NCI-H446 (cell line): ENCODE measurements at places on chromosomes 12 and 14.

DNA sequence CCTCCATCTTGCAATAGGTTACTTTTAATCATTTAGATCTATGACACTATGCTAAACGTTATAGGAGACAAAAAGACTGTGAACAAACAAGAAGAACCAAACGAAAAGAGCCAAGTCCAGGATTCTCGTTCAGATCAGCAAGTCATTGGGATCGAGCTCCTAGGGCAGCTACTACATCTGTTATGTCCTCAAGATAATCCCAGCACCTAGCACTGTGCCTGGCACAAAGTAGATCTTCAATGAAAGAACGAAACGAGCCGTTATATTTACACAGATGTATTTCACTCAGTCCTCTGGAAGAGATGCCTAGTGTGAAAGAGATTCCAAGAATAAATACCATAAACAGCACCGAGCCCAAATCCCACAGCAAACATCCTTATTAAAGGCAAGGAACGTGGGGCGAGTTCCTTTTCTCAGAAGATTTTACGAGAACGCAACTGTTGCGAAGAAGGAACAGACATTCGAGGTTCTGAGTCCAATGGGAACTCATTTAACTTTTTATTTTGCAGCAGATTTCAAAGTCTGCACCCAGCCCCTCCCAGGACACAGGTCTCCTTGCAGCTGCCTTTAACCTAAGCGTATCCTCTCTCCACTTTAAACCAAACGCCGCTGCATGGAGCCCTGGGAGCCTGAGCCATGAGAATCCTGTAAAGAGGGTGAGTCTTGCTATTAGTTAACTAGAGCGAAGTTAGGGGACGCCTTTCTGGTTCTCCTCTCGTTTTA, 544 bp upstream of the TDP1 start:
- no peak for DNase-seq

DNA sequence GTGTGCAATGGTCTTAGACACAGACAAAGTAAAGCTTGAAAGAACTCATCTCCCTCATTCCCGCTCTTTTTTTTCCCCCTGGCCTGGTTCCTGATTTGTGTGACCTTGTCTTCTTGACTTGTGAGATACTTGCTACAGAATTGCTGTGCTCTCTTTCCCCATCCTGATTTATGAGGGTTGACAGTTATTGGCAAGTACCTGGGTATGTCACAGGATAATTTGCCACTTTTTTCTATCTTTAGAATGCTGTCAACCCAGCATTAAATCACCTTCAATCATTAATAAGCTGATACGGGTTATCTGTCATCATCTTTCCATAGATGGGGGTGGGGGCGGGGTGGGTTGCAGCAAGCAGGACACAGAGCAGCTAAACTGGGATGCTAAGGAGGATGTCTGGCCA, 144.4 kb upstream of the PRICKLE1 start:
- no peak for DNase-seq

DNA sequence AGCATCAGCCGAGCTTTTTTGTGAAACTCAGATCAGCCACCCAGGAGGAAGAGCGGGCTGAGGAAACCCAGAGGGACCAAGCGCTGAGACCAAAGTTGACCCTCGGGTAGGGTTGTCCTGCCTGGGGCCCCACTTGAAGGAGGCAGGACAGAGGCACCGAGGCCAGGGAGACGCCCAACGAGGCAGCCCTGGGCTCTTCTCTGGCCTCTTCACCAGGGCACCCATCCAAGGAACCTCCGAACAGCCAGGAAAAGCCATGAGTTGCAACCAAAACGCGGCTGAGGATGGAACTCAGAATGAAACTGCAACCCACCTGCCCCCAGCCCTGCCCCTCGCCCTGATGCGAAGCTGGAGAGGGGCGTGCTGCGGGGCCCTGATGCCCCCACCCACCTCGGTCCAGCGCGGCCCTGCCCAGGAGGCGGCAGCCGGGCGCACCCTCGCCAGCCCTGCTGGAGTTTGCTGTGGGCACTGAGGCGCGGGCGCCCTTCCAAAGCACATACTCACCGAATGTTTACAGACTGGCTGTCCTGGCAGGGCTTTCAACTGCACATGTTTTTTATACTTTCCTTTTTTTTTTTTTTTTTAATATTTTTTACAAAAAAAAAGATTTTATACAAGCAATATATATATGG, 41.9 kb downstream of the JDP2 start:
- DNase-seq: peak; percentile 9

DNA sequence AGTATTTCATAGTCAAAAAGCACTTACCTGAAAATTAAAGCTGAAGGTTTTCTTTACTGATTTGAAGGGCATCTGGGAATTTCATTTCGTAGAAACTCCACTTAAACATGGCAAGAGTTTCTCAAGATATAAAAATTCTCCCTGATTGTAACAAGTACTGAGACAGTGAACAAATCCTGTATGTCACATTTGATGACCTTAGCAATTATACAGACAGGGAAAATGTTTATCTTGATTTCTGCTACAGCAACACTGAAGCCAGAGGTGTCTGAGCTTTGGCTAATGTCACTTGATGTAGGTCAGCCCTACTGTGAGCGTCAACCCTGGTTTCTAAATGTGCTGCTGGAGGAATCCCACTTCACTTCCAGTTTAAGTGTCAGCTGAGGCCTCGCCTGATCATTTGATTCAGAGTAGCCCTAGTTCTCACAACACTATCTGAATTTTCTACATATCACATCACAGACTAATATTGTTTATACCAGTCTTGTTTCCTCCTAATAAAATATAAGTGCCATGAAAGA, 20.9 kb downstream of the RTRAF start:
- DNase-seq: no peak

DNA sequence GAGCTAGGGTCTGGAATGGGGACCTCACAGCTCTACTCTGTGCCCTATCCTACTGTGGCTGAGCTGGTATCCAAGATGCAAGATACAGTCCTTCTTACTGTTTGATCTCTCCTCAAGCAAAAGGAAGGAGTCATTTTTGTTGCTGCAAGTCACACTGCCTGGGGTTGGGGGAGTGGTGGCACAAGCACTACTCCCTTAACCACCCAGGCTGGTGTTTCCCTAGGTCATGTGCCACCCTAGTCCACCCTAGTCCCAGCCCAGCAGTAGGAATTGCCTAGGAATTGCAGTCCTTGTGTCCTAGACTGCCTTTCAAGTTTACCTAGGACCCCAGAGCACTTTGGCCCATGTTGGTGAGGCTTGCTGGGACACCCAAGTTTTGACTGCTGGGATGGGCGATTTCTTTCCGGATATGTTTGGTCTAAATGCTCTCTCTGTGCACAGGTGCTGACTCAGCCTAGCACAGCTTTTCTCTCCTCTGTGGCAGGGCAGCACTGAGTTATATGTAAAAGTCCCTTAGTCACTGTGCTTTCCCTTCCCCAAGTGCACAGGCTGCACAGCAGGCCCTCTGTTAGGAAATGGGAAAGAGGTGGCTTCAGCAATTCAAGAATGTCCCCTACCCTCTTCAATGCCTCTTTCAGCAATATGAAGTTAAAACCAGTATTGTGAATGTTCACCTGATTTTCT, 54.9 kb downstream of the SLC6A15 start:
- DNase-seq: no peak

DNA sequence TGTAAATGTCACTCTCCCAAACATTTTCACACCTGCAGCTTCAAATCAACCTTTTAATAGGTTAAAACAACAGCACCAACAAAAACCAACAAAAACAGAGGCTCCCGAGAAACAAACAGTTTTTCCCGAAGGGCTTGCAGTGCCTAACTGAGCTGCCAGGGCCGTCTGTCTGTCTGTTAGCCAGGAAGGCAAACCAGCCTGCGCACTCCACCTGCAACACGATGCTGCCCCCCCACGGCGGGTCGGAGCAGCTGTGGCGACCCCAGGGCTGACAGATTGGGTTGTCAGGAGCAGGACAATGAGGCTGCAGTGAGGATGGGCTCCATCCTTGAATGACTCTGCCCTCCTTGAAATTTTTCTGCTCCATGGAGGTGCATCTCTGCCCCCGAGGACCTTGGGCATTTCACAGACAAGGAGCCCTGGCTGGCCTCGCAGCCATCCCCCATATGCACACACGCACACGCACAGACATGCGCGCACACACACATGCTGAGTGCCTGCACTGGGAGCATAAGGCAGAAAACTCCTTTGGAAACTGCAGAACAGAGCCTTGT, 2.6 kb downstream of the RTL1 start:
- DNase-seq: peak; percentile 20

DNA sequence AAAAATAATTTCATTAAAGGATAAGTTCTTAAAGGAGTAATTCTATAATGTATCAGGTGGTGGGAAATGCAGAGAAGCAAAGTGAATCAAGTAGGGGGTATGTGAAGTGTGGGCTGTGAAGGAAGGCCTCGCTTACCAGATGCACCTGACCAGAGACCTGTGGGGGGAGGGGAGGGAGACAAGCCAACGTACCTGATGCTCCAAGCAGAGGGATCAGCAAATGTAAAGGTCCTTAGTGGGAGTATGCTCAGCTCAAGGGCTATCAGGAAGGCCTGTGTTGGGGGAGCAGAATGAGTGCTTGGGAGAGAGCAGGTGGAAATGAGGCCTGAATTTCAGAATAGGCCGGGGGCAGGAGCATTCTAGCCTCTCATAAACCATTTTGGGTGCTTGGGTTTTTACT, 57.1 kb downstream of the ANO4 start:
- DNase-seq: no peak

DNA sequence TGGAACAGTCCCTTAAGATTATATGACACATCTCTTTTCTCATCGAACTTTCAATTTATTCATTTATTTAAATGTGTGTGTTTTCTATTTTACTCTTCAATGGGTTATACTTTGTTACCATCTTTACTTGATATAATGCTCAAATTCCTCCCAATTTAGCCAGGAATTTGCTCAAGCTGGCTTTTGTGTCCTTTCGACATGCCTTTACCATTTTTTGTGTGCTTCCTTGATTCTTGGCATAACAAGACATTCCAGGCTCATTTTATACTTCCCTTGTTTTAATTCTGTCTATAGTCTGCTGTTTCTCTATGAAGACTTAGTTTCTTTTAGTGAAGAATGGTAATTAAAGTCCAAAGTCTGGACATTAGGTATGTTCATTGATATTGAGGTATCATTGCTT, 315.8 kb downstream of the AEBP2 start:
- DNase-seq: no peak

GRCh38 chr12:124519746-124520145, 47.7 kb downstream of the NCOR2 start:
- peak; percentile 62 for DNase-seq
